ENCODE measurements at places on chromosomes 7 and 10.

DNA sequence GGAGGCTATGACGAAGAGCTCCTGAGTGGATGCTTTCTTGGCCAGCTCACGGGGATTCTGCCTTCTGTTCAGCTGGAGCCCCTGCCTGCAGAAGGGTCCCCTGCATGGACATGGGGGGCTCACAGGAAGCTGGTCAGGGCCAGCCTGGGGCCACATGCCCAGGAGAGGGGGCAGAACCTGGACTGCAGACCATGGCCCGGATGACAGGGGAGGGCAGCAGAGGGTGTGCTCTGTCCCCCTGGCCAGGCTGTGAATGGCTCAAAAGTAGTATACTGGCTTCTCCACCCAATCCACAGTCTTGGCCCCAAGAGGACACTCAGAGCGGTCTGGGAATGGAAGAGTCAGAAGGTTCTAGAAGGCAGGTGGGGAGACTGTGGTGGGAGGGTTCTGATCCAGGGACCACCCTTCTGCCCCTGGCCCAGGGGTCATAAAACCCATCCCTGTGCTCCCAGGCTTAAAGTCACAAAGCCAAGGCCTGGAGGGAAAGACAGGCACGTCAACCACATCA, 40.3 kb downstream of the PPIF start:
- no peak for DNase-seq

GRCh38 chr10:11337516-11337915, 273.9 kb downstream of the USP6NL start:
- no peak for DNase-seq

DNA sequence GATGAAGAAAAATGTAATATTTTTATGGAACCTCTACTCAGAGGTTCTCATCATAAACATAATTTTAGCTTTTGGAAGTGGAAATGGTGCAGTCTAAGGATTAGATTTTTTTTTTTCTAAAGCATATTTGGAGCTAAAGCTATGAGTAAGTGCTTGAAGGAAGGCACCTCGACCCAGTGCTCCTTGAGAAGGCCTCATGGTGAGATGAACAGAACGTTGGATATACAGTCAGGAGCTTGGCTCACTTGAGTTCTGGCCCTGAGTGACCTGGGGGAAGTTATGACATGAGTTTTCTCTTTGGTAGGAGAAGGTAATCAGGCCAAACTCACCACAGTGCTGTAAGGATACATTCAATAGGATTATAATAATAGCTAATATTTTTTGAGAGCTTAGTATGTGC, 163.3 kb downstream of the JCAD start:
- DNase-seq: no peak

DNA sequence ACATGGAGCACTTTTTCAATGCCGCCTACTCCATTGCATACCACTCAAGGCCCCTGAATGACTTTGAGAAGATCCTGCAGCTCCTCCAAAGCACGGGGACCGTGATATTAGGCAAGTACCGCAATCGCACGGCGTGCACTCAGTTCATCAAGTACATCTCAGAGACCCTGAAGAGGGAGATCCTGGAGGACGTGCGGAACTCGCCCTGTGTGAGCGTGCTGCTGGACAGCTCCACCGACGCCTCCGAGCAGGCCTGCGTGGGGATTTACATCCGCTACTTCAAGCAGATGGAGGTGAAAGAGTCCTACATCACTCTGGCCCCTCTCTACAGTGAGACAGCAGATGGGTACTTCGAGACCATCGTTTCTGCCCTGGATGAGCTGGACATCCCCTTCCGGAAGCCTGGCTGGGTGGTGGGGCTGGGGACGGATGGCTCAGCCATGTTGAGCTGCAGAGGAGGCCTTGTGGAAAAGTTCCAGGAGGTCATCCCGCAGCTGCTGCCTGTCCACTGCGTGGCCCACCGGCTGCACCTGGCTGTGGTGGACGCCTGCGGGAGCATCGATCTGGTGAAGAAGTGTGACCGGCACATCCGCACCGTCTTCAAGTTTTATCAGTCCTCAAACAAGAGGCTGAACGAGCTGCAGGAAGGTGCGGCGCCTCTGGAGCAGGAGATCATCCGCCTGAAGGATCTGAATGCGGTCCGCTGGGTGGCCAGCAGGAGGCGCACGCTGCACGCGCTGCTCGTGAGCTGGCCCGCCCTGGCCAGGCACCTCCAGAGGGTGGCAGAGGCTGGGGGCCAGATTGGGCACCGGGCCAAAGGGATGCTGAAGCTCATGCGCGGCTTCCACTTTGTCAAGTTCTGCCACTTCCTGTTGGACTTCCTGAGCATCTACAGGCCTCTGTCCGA, 12.7 kb upstream of the ATP6V0E2 start:
- DNase-seq: no peak

- DNase-seq: no peak
These were observed 112.4 kb downstream of the CDK6 start for GRCh38 chr7:92723943-92724342.

- DNase-seq: peak; percentile 88
These were observed 816 bp downstream of the EPC1 start for GRCh38 chr10:32346134-32346550.

- DNase-seq: no peak
These were observed 1.3 kb upstream of the CUL1 start for GRCh38 chr7:148697256-148698006.

GRCh38 chr7:26688936-26689506, 175.4 kb downstream of the SKAP2 start:
- no peak for DNase-seq

DNA sequence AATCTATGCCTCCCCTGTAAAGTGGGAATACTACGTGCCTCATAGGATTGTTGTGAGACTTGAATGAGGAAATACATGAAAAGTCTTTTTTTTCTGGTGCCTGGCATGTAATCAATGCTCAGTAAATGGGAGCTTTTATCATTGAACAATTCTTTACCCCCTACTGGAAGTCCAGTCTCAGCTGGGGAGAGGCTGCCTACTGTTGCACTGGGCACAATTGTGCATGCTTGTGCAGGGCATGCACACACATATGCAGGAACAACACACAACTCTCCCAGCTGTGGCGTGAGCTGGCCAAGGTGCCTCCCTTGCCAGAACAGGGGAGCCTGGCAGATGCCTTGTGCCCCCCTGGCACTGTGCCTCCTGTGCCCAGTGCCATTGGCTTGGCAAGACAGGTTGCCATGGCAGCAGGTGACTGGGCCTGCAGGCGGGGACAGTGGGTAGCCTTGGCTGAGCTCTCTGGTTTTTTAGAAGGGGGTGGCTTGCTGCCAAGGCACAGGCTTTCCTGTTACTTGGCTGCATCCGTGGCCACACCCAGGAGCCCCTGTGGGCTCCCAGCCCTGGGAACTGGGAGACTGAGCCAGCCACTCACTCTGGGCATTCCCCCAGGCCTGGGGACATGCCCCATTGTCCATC, 16.1 kb upstream of the PALD1 start:
- no peak for DNase-seq

- DNase-seq: no peak
These were observed 7.0 kb downstream of the NFKB2 start for GRCh38 chr10:102402512-102402896.

DNA sequence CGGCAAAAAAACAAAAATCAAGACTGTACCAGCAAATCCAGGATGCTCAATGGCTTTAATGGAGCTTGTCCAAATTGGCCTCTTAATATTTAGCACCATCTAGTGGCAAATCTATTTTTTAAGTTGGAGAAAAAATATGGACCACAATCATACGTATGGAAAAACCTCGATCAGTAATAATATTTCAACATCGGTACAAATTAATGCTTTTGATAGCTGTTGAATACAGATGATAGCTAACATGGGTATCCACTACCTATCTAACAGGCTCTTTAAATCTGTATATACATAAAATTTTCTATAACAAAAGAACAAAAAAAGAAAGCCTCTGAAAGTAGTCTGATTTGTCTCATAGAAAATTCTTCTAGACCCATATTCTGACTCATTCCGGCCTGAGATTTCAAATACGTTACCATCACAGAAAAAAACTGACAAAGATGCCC, 29.2 kb downstream of the COA1 start:
- DNase-seq: no peak

GRCh38 chr10:88417387-88418030, 165.6 kb downstream of the RNLS start:
- DNase-seq: no peak

GRCh38 chr10:94412449-94412848, 10.1 kb downstream of the TBC1D12 start:
- no peak for DNase-seq

- DNase-seq: no peak
These were observed 47.2 kb upstream of the NRP1 start for GRCh38 chr10:33381451-33382215.

- no peak for DNase-seq
These were observed 85.0 kb downstream of the SGMS1 start for GRCh38 chr10:50538555-50539398.

DNA sequence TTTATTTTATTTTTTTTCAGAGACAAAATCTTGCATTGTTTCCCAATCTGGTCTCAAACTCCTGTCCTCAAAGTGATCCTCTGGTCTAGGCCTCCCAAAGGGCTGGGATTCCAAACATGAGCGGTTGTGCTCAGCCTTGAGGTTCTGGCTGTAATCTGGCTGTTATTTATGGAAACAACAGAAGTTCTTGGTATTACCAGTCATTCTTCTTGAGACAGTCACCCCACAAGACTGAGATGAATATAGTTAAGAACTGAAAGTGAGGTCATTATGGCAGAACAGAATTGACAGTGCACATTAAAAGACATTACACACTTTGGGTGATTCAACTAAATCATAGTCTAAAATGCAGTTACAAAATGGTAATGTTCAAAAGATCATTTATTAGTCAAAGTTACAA, 719.5 kb downstream of the ZWINT start:
- DNase-seq: no peak

DNA sequence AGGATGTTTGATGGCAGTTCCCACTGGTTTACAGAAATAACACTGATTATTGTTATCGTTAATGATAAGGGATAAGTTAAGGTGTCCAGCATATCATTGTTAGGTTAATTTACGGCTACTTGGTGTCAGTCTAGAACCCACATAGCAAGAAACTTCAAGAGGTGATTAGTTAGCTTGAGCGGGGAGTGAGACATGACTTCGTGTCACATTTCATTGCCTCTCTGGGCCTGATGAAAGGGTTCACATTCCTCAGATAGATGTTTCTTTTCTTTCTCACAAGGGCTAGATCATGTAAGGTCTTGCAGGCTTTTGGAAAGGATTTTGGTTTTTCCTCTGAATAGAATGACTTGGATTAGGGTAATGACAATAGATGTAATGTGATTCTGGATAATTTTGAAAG, 26.7 kb downstream of the WAC start:
- DNase-seq: no peak

- no peak for DNase-seq
These were observed 114.8 kb upstream of the LANCL2 start for GRCh38 chr7:55250313-55250712.

DNA sequence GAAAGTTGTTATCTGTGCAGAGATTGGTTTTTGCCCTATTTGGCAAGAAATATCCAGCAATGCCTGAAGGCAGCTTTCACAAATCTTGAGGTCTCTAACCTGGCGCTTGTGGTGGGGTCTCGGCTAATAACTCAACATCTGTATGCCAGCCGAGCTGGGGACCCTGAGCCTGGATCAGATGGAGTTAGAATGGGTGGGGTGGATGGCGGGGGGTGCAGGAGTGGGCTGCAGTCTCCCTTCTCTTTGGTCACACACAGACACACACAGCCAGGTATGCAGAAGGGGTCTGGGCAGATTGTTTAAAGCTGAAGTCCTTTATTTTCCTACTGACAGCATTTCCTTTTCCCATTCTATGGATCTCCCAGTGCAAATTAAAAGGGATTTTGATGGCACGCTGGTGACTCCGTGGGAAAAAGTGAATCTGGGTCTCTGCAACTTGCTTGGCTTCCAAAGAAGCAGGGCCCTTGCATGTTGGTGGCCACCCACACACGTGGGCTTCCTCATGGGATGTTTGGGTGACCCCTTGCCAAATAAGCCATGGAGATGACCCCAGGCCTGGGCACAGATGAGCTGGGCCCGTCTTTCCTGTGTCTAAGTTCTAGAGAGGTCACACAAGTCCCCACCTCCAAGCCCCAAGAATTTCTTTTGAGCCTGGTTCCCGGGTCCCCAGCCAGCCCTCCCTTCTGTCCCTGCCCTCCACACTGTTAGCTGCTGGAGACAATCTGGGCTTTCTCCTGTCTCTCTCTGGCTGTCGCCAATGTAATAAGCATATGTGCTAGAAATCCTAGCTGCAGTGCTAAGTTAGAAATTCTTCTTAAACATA, 39.9 kb upstream of the EMX2 start:
- no peak for DNase-seq

DNA sequence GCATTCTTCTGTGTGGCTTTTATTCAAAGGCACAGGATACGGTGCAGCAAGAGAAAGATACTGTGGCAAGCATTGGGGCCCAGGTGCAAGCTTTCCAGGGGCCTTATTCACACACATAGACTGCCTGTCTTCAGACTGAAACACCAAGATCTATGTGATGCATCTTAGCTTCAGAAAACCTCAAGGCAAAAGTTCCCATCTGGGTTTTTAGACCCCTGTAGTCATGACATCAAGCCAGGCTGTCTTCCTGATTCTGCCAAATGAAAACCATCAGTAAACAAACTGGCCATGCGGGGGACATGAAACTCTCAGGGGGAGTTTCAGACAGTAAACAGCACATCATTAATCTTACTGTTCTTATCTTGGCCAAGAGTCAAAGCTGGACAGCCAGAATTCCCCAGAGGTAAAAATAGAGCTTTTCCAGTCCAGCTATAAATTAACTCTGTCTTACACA, 9.8 kb downstream of the AGBL3 start:
- DNase-seq: no peak

- DNase-seq: no peak
These were observed 609.6 kb downstream of the KCNMA1 start for GRCh38 chr10:77028042-77028441.

All from stimulated activated CD8-positive, alpha-beta memory T cell treated with anti-CD3 and anti-CD28 coated beads, Interleukin-7, amount 100 ng/mL, for 1 hour (primary cell).